CD4-positive, alpha-beta T cell treated with Interleukin-15 for 4 hours (primary cell): ENCODE measurements at places on chromosomes 6 and 20.

GRCh38 chr6:167428664-167429333 lies 103.9 kb downstream of the TTLL2 start:
- DNase-seq = no peak

- no peak for DNase-seq
These were observed 65.3 kb upstream of the RNF146 start for GRCh38 chr6:127201321-127201720.

DNA sequence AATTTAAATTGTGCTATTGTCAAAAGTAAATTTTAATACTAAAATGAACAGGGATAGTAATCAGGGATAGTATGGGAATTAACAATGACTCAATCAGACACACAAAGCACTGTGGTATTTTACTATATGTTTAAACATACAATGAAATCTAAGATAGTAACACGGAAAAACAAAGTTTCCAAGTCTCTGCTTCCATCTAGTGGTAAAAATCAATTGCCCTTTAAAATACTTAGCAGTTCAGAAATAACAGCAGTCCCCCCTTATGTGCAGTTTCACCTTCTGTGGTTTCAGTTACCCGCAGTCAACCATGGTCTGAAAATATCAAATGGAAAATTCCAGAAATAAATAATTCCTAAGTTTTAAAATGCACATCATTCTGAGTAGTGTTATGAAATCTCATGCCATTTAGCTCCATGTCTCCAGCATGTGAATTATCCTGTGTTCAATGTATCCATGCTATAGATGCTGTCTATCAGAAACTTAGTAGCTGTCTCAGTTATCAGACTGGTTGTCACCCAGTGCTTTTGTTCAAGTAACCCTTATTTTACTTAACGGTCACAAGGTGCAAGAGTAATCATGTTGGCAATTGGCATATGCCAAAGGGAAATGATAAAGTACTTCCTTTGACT lies 58.5 kb downstream of the AHI1 start:
- peak; percentile 32 for DNase-seq

DNA sequence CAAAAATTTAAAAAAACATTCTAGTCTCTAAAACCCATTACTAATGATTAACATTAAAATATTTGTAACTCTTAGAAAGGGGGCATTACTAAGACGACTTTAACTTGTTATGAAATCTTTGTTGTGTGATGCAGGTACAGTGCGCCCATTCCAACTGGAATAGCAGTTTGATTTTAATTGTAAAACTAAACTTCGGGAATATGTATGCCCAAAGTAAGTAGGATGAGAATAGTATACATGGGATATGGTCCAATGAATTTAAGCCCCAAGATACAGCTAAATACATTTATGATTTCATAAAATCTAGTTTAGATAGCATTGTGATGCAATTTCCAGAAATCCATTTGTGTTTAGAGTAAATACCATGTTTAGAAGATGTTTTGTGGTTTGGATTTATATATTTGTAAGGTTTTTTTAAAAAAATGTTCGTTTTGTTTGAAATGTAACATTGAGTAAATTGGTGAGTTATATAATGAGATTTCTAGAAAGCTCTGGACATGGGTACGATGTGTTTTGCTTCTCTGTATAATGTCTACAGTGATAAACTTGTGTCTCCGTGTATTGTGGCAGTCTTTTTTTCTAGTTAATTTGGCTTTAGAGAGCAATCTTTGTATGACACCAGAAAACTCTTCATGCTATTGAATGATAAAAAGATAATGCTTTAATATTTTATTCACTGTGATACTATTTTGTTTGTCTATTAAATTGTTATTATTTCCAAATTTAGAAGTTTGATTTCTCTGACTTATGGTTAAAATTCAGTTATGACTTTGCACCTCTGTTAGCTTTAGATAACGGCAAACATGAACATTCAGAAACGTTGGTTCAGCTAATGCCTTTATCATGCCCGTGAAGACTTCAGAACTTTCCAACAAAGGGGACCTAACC lies 54.8 kb downstream of the RNF182 start:
- no peak for DNase-seq

DNA sequence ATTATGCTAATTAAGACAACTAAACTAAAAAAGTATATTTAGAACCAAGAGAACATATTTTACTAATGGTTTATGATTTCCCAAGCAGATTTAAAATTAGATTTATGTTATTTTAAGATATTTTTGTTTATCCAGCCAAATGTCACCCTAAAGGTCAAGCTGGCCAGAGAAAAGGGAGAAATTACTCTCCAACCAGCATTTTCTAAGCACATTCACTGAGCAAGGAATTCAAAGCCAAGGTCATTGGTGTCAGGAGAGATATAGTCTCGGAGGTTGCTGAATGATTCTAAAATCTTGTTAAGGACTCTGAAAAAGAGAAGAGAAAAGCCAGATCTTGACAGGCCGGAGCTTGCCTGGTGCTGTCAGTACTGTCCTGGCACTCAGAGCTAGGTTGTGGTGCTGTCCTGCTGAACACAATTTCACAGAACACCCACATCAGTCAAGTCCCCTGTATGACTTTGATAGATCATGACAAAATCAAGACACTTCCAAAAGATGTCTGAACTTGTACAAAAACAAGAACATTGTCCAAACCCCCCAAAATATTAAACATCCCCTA lies 222.3 kb upstream of the SMLR1 start:
- DNase-seq = no peak

GRCh38 chr6:54898767-54899166 lies 52.2 kb downstream of the FAM83B start:
- no peak for DNase-seq

DNA sequence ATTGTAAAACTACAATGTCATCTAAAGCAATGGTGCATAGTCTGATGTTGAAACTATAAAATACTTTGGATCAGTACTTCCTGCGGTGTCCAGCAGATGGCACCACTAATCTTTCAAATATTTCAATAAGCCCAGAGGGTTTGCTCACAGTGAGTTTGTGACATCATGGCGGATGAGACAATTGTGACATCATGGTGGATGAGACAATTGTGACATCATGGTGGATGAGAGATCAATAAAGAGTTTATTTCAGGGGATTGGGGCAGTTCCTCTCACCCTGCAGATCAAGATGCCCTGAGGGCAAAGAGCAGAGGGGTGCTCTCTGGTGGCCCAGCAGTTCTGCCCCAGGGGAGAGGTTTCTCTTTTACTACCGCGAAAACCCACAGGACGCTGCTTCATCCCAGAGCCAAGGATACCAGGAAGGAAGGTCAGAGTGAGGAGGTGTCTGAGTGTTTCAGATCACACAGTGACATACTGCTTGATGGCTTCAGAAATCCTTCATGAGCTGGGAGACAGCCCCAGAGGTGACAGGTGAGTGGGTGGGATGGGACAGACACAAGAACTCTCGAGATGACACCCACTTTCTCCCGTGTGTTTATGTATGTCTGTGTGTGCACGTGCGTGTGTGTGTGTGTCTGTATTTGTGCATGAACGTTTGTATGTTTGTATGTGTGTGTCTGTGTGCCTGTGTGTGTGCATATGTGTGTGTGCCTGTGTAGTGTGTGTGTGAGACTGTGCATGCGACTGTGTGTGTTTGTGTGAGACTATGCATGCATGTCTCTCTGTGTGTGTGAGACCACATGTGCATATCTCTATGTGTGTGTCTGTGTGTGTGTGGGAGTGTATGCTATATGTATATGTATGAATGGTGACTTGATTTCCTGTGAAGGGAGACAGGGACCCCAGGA lies 7.3 kb upstream of the ULBP2 start:
- peak; percentile 81 for DNase-seq

DNA sequence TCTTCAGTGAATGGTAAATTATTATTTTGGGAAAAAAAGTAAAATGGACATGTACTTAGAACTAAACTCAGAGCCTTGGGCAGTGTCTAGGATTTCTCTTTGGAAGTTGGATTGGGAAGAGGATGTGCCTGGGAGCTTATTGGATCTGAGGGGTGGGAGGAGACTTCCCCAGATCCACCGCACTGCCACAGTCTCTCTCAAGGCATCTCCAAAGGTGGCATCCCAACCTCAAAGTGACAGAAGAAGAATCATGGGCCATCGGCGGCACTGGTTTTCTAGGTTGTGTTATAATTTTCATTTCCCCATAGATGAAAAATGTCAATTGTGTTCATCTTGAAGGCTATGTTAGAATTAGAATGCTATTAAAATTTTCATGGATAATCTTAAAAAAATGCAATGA lies 66.8 kb upstream of the CD93 start:
- DNase-seq = no peak

GRCh38 chr6:144423167-144423566 lies 138.0 kb downstream of the UTRN start:
- DNase-seq = no peak

- no peak for DNase-seq
These were observed 45.4 kb downstream of the CDS2 start for GRCh38 chr20:5172167-5172601.

DNA sequence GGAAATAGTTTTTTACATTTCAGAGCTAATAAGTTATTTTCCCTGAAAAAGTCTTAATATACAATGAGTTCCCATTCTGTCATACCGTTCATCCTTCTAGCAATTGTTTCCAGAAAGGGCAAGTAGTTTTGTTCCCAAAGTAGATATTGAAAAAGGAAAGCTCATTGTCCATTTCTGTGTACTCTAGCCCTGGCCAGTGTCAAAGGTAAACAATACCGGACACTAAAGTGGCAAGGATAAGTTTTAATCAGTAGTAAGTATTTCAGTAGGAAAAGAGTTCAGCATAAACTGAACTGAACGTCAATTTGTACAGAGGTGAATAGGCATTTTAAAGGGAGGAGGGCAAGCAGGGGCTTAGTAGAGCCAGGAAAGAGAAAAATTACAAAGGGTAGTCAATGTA lies 43.5 kb upstream of the CALHM6 start:
- DNase-seq = no peak

- no peak for DNase-seq
These were observed 59.2 kb downstream of the POPDC3 start for GRCh38 chr6:105120570-105120969.

- peak; percentile 77 for DNase-seq
These were observed 66.2 kb upstream of the SNX9 start for GRCh38 chr6:157756708-157757429.

DNA sequence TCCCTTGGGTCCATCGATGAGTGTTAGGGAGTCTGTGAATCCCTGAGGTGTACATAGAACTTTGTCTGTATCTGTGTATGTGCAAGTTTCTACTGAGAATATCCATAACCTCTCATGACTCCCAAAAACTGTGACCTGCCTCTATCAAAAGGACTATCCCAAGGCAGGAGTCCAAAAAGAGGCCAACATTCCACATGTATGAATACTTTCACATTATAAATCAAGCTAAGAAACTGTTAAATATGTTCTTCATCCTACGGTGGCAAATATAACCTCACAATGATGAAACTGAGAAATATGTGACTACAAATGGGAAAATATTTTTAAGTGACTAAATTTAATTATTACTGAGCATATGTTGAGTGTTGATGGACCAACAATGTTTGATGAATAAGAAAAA lies 16.1 kb upstream of the STX11 start:
- no peak for DNase-seq

DNA sequence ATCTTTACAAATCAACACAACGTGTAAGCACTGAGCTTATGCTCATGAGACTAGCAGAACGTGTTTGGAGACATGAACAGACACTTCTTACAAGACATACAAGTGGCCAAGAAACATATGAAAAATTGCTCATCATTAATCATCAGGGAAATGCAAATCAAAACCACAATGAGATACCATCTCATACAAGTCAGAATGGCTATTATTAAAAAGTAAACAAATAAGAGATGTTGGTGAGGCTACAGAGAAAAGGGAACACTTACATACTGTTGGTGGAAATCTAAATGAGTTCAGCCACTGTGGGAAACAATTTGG lies 327.9 kb upstream of the SOX4 start:
- no peak for DNase-seq

DNA sequence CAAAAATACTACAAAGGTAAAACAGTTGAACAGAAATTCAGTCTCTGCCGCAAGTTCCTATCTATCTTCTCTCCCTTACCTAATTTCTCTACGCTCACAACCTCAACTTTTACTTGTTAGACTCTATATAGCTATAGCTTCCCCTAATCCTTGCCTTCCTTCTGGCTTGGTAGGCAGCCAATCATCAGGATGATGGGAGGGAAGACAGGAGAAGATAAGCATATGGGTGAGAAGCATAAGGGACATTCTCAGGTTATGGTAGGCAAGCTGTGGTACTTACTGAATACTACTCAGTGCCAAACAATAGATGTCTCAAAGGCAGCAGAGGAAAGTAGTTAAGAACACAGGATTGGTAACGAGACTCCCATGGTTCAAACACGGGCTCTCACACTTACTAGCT lies 7.8 kb downstream of the CCNC start:
- DNase-seq = no peak

- peak; percentile 60 for DNase-seq
These were observed 34.5 kb upstream of the HBS1L start for GRCh38 chr6:135088818-135089809.

- no peak for DNase-seq
These were observed 68.2 kb upstream of the EYA2 start for GRCh38 chr20:46826343-46826984.

DNA sequence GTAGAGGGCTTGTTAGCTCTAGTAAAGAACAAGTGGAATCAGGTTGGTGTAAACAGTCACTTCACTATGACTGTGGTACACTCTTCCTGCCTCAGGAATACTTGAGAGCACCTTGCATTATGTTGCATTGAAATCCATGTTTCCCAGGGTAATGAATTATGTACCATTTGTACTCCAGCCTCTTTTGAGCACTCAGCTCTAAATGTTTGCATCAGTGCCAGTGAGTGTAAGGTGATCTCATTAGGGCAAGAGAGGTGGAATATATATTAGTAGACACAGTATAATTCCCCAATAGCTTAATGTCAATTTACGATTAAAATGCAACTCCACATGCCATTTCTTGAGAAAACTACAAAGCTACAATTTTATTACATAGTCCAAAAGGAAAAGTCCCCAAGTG lies 319.6 kb upstream of the POU3F2 start:
- DNase-seq = no peak

- DNase-seq = no peak
These were observed 163.2 kb downstream of the AIG1 start for GRCh38 chr6:143223895-143224294.

DNA sequence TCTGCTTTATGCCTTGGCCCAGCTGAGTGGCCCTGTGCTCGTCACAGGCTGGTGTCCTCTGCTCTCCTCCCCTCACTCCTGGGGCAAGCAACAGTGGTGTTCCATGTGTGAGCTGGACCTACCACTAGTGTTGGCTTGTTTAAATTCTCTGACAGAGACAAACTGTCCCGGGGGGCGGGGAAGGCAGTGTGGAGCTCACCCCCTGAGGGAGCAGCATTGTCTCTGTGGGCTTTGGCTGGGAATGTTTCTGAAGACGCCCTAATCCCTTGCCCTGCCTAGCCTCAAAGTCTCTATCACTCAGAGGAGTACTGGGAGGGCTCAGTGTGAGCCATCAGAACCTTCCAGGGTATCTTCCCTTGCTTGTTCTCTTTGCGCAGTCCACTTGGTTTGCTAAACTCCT lies 5.2 kb upstream of the VEGFA start:
- no peak for DNase-seq

DNA sequence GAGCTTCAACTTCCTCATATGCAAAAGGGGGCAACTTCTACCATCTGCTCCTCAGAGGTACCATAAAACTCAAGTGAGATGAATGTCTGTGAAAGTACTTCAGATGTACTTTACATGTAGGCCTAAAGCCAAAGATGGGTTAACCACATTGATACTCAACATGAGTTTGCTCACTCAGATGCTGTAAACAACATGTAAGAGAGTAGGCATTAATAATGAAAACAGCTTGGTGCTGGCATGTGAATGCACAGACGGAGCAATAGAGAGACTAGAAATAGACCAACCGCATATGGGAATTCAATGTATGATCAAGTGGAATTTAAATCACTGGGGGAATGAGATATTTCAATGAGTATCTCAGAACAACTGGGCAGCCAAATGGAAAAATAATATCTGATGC lies 143.8 kb upstream of the CDYL start:
- DNase-seq = no peak
